GM23248 (cell line): ENCODE measurements at places on chromosomes 12 and 14. TPM values are rescaled to one million over a fixed set of nuclear protein-coding genes. Genes with fewer than 3 reads are reported as not detected.

Gene KLRD1
- 0.11 and 0.13 TPM in 2 replicates for total RNA-seq

Gene SELPLG
- total RNA-seq: 4.4 and 6.1 TPM in 2 replicates

Gene KRT72
- total RNA-seq: not detected in 2 replicates

Gene TESPA1
- not detected in 2 replicates for total RNA-seq

Gene GNPTAB
- 23.3 and 26.6 TPM in 2 replicates for total RNA-seq

Gene CCDC197
- total RNA-seq: not detected in 2 replicates

Gene WIF1
- not detected in 2 replicates for total RNA-seq

Gene MRPL42
- 69.2 and 75.0 TPM in 2 replicates for total RNA-seq

Gene AMDHD1
- total RNA-seq: 1.1 and 1.3 TPM in 2 replicates

Gene TAS2R9
- not detected in 2 replicates for total RNA-seq

Gene SPRYD3
- 42.5 and 48.7 TPM in 2 replicates for total RNA-seq

Gene PITPNM2
- 2.0 and 2.1 TPM in 2 replicates for total RNA-seq

Gene GRIP1
- not detected in 2 replicates for total RNA-seq

Gene OR4Q2
- total RNA-seq: not detected in 2 replicates

Gene ACAD10
- total RNA-seq: 10.0 and 12.0 TPM in 2 replicates

Gene HHIPL1
- total RNA-seq: 11.3 and 19.2 TPM in 2 replicates

Gene PLEKHD1
- total RNA-seq: not detected in 2 replicates

Gene FOXA1
- total RNA-seq: not detected in 2 replicates

Gene MIP
- total RNA-seq: not detected in 2 replicates
